ENCODE measurements at places on chromosomes 7 and 10.

GRCh38 chr7:22909917-22910316 lies 87.3 kb upstream of the TOMM7 start:
- no peak for DNase-seq

GRCh38 chr10:128398999-128399398 lies 272.8 kb upstream of the MKI67 start:
- no peak for DNase-seq

GRCh38 chr10:101438881-101439391 lies 85.0 kb downstream of the BTRC start:
- no peak for DNase-seq

- DNase-seq = no peak
These were observed 17.2 kb downstream of the AKAP9 start for GRCh38 chr7:91957823-91958222.

DNA sequence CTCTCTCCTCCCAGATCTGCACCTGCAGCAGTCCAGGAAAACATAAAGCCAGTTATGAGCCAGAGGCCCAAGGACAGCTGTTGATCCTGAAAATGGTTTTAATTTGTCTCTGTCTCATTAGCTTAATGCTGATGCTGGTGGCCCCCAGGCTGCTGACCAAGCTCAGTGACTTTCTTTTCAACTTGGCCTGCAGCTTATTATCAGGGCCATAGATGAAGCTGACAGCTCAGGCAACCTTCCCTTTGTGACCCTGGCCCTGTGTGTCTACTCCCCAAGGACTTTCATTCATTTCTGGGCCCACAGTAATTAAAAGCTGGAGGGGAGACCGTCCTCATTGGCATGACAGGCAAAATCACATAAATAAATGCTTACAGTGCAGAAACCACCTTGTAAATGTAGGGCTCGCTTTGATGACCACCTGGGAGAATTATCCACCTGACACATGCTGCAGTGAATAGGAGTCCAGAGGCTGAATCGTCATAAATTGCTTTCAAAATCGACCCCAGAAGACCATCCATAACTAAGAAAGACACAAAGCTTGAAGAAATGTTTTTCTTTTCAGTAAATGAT lies 138.5 kb downstream of the NPY start:
- no peak for DNase-seq

DNA sequence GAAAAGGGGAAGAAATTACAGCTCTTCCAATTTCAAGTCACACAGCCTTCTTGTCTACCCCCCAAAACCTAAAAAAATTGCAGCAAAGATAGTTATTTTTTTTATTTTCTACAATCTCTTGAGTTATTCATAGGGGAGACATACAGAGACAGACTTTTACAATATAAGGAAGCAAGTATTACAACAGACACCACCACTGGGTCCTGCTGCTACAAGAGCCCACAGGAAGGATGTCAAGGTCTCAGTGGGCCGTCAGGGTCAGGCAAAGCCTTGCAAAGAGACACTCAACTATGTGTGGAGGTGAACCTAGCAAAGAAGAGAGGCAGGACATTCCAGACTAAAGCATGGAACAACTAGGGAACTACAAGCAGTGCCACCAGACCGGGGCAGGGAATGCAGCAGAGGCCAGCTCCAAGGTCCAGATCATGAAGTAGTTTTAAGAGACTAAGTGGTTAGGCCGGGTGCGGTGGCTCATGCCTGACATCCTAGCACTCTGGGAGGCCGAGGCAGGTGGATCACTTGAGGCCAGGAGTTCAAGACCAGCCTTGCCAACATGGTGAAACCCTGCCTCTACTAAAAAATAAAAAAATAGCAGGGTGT lies 28.2 kb upstream of the ZCCHC24 start:
- no peak for DNase-seq

DNA sequence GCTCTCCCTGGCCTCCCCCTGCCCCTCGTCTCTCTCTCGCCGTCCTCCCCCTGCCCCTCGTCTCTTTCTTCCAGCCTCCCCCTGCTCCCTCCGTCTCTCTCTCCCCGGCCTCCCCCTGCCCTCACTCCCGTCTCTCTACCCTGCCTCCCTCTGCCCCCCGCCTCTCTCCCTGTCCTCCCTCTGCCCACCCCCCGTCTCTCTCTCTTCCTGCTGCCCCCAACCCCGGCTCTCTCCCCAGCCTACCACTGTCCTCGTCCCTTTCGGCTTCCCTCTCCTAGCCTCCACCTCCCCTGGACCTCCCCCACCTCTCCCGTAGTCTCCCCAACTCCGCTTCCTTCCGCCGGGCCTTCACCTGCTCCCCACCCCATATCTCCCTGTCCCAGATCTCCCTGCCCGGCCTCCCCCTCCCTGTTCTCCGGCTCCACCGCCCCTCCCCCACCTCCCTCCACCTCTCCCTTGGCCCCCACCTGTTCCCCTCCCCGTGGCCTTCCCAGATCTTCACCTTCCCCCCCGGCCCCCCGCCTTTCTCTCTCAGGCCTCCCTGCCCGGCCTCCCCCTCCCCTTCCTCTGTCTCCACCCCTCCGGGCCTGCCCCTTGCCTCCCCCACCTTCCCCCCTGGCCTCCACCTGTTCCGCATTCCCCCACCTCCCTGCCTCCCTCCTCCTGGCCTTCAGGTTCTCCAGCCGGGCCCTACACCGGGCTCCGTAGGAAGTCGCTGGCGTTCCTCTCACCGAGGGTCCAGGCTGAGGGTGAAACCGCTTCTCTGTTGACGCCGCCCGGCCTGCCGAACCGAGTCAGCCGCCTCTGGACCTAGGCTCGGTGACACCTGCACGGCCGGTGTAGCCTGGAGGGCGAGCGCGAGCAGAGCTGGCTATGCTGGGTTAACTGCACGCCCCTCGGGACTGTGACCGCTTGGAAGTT lies 1.2 kb downstream of the GET4 start:
- DNase-seq = no peak

DNA sequence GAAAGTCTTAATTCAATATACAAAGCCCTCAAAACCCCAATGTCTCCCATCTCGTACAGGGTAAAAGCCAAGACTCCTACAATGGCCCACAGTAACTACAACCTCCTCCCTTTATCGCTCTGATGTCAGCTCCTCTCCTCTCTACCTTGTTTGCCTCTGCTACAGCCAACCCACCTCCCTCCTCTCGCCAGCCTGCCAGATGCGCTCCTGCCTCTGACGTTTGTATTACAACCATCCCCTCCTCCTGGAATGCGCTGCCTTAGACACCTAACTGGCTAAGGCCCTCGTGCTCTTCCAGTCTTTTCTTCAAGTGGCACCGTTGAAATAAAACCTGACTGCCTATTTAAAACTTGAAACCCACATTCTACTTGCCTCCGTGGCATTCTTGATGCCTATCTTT lies 115.3 kb upstream of the MYO3A start:
- no peak for DNase-seq

- no peak for DNase-seq
These were observed 53.7 kb downstream of the IKZF1 start for GRCh38 chr7:50358041-50358705.

GRCh38 chr10:109866995-109867635 lies 56.2 kb downstream of the XPNPEP1 start:
- DNase-seq = no peak

- no peak for DNase-seq
These were observed 136.3 kb downstream of the MAPK8 start for GRCh38 chr10:48442809-48443177.
